Effector CD4-positive, alpha-beta T cell (primary cell): ENCODE measurements at places on chromosomes 4 and X.
A peak's percentile ranks its signal among the peaks of the same experiment; 100 is the strongest.

DNA sequence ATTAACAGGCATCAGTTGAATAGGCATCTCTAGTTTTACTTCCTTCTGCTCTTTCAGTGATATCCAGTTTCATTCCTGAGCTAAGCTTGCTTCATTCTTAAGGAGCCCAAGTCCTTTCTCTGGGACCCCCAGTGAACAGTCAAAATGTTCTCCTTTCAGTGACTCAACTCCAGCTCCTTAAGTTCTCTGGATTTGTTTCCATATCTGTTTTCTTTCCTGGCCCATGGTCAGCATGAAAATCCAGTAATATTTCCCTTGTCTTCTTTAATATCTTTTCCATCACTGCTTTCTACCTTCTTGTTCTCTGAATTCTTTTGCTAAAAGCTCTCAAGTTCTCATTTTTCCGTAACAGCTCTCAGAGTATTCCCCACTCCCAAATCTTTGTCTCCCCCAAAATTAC, 25.5 kb downstream of the ADGRL3 start:
- no peak for DNase-seq

DNA sequence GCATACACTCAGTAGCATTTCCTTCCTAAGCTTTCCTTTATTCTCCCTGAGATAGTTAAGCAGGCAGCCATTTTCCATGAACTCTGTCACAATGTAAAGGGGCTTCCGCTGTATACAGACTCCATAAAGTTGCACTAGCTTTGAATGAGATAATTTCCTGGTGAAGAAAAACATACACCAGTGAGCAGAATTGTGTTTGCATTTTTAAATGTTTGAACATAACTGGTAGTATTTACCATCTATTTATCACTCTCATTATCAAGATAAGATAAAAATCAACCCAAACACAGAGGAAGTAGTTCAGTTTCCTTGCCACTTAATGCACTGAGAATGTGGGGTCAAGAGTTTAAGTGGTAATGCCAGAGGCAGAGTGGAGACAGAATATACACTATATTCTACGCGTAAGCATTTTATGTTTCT, 54.1 kb downstream of the TXK start:
- DNase-seq, result no peak

DNA sequence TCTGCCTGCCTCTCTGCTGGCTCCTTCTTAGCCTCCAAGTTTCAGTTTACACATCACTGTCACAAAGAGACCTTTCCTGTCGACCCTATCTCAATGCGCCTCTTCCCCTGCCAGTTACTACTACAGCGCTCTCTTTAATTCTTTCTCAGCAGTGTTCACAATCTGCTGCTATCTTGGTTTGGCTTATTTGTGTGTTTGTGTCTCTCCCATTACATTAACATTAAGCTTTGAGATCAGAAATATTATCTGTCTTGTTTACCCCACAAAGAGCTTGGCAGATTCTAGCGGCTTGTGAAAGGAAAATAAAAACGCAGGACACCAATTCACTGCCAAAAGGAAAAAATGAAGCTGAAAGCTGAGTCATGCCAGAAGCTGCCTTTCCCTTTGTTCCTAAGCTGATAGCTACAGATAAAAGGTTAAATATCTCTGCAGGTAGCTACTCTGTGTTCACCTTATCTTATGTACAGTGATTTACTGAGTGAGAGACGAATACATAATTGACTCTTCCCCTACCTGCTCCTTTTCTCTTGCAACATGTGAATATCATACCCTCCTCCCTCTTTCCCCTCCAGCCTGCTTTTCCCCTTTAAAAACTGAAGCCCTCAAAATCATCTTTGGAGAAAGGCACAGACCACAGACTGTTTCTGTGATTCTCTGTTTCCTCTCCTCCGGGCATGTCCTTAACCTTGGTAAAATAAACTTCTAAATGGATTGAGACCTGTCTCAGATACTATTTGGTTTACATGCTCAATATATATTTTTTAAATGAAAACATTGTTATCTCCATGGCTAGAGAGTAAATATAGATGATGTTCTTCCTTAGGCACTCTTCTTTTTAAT, 19.3 kb upstream of the SLC9A7 start:
- DNase-seq, result no peak

- DNase-seq, result no peak
Observed at GRCh38 chr4:158193171-158193749, 17.0 kb upstream of the TMEM144 start.

- no peak for DNase-seq
Observed at GRCh38 chrX:51155566-51155965, 177.1 kb upstream of the NUDT10 start.

DNA sequence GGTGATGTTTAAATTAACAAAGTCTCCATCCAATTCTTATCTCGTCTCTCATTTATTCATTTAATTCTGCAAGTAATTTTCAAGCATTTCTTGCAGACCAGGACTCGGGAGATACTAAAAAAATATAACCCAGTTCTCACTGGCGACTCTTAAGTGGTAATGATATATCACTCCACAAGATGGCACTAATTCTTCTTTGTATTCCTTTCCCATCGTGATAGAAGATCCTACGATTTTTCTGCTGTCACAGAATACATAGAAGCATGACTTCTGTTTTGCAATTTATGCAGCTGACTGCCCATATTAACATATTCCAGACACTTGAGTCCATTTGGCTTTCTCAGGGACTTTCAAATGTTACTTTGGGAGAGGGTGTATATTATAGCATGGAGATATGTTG, 64.0 kb upstream of the FGF13 start:
- no peak for DNase-seq

DNA sequence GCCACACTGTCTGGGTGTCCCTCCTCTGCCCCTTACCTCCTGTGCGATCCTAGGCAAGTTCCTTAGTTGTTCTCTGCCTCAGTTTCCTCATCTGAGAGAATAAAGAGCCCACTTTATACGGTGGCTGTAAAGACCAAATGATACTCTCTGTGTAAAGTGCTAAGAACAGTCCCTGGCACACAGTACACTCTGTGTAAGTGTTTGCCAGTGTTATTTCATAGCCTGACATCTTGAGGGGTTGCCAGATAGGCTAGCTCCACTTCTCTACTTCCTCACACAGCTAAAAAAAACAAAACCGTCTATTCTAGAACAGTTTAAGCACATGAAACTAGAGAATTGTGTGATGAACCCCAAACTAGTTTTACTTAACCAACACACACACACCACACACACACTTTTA, 17.1 kb downstream of the SPON2 start:
- DNase-seq, result no peak

- no peak for DNase-seq
Observed at GRCh38 chrX:152884171-152884570, 13.7 kb upstream of the ZNF185 start.

- DNase-seq, result no peak
Observed at GRCh38 chr4:185637163-185637875, 102.0 kb upstream of the PDLIM3 start.

GRCh38 chr4:184472614-184473498, 1.5 kb downstream of the IRF2 start:
- peak; percentile 52 for DNase-seq

DNA sequence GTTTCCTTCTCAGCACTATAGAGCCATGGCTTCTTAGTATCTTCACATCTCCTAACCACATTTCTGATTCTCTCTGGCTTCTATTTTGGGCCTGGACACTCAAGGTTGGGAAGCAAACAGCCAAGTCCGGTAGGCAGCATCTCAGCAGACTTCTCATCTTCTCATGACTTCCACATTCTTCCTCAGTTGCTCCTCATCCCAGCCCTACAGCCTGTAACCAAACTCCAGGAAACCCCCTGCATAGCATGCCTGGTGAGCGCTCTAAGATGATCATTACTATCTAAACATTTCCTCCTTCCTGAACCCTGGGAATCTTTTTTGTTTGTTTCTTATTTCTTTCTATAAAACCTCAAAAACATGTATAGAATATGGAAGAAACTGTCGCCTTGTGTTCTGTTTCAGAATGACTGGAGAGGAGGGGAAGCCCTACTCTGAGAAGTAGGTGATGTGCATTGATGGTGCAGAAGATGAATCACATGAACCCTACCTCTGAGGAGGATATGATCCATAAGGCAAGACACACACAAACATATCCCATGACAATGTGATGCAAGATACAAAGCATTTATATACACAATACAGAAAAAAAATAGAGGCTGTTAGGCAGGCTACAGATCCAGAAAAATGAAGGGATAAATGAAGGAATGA, 219.8 kb upstream of the GYPA start:
- no peak for DNase-seq

GRCh38 chrX:20861113-20861512, 513.1 kb upstream of the CNKSR2 start:
- DNase-seq, result no peak

DNA sequence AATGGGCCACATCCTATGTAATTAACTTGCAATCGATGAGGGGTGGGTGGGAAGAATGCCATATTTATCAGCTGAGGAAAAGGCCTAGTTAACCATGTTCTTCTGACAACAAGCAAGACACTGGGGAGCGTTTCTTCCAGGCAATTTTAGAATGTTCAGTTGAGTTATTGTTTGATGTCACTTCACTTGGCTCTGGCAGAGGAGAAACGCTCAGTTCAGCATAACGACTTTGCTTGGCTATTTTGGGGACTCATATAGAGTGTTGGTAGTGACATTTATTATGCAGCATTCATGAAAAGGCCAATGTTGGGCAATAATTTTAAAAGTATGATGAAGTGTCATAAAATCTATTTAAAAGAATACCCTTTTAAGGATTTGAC, 648 bp downstream of the SYNPO2 start:
- no peak for DNase-seq

DNA sequence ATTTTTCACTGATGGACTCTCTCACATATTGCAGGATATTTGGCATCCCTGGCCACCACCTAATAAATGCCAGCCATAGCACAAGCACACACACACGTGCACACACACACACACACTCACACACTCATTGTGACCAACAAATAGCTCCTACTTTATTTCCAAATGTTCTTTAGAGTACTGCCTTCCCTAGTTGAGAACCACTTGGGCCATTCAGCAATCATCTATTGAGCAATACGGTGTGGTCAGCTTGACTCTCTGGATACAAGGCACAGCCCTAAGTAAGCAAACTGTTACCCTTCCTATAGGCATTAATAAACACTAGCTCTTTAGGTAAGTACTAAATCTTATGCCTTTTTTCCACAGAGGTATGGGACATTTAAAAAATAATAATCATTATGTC, 21.1 kb downstream of the CORIN start:
- DNase-seq, result no peak

- DNase-seq, result no peak
Observed at GRCh38 chrX:103362474-103362873, 6.2 kb downstream of the TCEAL9 start.

- no peak for DNase-seq
Observed at GRCh38 chrX:53039236-53039635, 9.4 kb upstream of the GPR173 start.

GRCh38 chrX:46683048-46683447, 75.9 kb downstream of the SLC9A7 start:
- DNase-seq, result no peak

GRCh38 chrX:149527705-149528104, 13.1 kb upstream of the EOLA1 start:
- no peak for DNase-seq

- DNase-seq, result no peak
Observed at GRCh38 chr4:14831416-14831815, 170.9 kb upstream of the CPEB2 start.
